Activated T-helper 2 cell treated with anti-CD3 and anti-CD28 coated beads, Interferon-gamma antibody, Interleukin-2, Interleukin-4, amounts not matched to agents 10 μg/mL and 5 μg/mL and 100 μg/mL, durations not matched to agents 14 hours and 24 hours and 36 hours (primary cell): ENCODE measurements at places on chromosomes 16 and 17. TPM values are rescaled to one million over a fixed set of nuclear protein-coding genes. Genes with fewer than 3 reads are reported as not detected.

DNA sequence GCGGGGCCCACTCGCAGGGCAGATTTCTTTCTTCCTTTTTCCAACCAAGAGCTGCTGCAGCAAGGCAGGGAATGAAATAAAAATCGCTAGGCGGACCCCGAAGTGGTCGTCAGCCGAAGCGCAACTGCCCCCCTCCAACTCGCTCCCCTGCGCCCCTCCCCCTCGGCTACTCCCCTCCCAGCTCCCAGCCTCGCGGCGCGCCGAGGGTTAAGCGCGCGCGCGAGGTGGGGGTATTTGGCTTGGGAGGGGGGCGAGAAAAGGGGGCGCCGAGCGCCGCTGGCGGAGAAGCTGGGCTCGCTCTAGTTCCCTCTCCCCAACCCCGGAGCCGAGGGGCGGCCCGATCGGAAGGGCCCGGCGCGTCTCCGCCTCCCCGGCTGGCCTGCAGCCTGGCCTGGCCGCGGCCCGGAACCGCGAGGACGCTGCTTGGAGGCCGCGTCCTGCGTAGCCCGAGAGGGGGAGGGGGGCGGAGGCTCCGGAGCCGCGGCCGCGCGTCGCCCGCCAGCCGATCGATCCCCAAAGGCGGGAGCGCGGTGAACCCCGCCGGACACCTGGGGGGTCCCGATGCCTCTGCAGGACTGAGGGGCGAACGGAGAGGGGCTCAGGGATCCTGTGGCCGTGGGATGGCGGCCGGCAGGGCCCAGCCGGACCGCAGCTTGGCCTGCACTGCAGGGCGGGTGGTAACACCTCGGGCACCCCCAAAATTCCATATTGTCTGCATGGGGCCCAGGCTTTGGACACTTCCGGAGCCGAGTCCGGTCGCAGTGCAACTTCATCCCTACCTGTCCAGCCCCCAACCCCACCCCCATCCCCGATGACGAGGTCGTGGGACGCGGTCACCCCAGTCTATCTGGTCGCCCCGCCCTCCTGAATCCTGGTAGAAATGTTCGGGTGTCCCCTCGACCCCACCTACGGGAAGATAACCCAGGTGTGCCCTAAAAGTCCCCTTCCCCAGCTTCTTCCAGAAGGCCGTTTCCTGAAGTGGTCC is 4.9 kb upstream of the CBX4 start:
- peaks cover 7% of the 10 kb centered on the region for H3K4me1 ChIP-seq
- H3K27ac ChIP-seq, result no peak overlapping the region
- H3K27me3 ChIP-seq, result peaks cover 39% of the 10 kb centered on the region
- no peak for DNase-seq
- peak overlapping the region; percentile 64 for H3K4me3 ChIP-seq
- H3K36me3 ChIP-seq, result no peaks in the 10 kb centered on the region

DNA sequence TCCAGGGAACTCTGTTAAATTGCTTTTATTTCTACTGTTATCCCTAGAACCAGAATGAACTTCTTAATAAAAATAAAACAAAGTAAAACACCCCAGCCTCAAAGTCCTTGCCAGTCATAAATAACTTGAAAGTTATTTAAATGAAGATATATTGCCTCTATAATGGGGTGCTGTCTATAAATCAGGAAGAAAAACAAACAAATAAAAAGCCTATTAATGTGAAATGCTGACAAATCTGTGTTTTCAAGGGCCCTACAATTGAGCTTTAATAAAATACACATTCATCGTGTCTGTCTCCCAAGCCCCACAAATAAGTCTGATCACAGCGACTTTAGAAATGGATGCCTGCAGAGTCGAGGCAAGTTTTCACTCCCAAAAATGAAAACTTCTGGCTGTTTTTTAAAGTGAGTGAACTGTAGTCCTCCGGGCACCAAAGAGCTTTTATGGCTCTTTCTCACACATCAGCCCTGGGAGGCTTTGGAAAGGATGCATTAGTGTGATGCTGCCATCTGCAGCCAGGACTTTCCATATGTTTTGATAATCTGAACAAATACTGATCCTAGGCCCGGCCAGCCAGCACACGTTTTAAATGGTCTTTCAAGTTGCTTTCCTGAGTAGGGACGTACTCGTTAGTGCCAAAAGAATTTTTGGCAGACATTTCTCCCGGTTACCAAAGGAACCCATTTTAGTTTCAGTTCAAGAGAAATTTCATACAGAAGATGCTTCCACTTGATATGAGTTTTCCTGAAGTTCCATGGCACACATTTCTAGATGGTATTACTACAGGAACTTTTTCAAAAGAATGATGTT is 16.3 kb downstream of the NACA2 start:
- no peak for DNase-seq
- no peaks in the 10 kb centered on the region for H3K36me3 ChIP-seq
- H3K4me3 ChIP-seq, result no peak overlapping the region
- H3K27ac ChIP-seq, result no peak overlapping the region
- H3K4me1 ChIP-seq, result peaks cover 2% of the 10 kb centered on the region

ENPP7 gene
- not detected in 2 replicates for total RNA-seq

DNA sequence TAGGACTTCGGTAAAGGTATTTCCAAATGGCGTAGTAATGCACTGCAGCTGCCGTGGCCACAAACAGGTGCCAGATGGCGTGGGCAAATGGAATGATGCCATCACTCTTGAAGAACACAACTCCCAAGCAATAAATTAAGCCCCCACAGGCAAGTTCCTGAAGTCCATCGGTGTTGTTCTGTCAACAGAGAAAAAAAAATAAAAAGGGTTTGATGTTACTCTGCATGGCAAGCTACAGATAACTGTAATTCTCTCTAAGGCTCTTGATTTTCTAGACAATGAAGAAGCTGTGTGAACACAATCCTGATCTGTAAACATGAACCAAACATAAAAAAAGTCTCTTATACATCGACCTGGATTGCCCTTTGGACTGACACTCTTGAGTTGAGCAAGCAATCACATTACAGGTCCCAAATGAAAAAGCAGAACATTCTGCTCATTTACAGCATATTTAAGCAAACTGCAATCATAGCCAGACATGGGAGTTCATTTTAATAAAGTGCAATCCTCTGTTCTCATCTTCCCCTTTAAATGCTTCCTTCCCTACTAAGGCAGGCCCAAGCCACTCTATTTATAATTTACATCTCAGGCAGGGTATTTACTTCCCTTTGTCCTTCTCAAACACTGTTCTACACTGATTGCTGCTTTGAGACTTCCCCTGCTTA is 27.1 kb downstream of the MMD start:
- peaks cover 57% of the 10 kb centered on the region for H3K36me3 ChIP-seq
- no peaks in the 10 kb centered on the region for H3K4me1 ChIP-seq
- no peak overlapping the region for H3K27ac ChIP-seq
- no peak for DNase-seq

GRCh38 chr17:51319186-51319585 is 58.8 kb downstream of the UTP18 start:
- H3K27ac ChIP-seq, result no peak overlapping the region
- peaks cover 6% of the 10 kb centered on the region for H3K27me3 ChIP-seq
- no peak for DNase-seq
- no peaks in the 10 kb centered on the region for H3K36me3 ChIP-seq
- no peak overlapping the region for H3K4me3 ChIP-seq

- H3K27me3 ChIP-seq, result peaks cover 31% of the 10 kb centered on the region
- DNase-seq, result no peak
- peak within 1 kb of the TSS; percentile 63 for H3K27ac ChIP-seq
- no peaks in the 10 kb centered on the region for H3K36me3 ChIP-seq
- H3K4me1 ChIP-seq, result peaks cover 10% of the 10 kb centered on the region
Observed at GRCh38 chr17:62627219-62627903, at the start of gene MRC2. Gene MRC2 (plus strand): TSS chr17:62627670. CDS start chr17:62627803, 133 bp downstream.

DNA sequence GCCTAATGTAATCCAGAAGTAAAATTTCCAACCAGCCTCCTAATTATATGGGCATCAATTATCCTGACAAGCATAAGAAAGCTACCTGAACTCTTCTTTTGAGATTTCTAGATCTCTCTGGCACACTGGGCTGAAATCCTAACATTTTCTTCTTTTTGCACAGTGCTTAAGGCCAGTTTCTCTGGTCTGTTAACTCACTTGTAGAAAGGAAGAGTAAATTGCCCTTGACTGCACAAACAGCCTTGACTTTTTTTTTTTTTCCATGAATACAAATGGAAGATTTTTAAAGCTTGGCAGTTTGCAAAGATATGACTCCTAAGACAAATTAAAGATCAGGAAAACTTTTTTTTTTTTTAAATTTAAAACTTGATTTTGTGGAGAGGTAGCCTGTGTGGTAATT is 291.2 kb upstream of the MON1B start:
- H3K4me3 ChIP-seq, result no peak overlapping the region
- no peak overlapping the region for H3K27ac ChIP-seq
- H3K4me1 ChIP-seq, result no peaks in the 10 kb centered on the region

PRDM7 gene
- not detected in 2 replicates for total RNA-seq

GRIN2A gene
- total RNA-seq, result not detected in 2 replicates

DNA sequence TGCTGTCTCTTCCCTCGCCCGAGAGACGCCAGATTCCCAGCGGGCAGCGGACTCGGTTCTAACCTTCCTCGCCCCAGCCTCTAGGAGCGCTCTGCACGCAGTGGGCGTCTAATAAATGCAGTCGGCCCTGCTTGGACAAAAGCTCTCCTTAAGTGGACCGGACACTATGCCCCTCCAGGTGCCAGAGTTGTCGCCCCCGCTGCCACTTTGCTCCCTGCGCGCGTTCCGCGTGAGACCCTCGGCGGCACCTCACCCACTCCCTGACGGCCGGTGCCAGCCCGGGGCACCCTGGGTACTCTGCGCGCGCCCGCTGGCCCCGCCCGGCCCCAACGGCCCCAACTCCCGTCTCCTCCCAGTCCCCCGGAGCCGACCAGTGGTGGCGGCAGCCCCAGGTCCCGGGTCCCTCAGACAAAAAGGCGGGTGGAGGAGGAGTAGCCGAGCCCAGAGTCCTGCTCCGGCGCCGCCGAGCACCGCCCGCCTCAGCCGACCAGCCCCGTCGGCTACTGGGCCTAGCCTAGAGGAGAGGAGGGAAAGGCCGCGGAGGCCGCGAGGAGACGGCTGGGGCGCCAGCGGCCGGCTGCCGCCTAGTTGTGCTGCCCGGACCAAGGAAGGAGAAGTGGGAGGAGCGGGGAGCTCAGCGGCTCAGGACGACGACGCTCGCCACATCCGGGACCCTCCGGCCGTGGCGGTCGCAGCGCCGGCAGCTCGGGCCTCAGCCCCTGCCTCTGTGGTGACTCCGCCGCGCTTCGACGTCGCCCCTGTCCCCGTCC is 123.0 kb downstream of the GOSR1 start:
- peak overlapping the region; percentile 90 for H3K4me3 ChIP-seq
- peaks cover 20% of the 10 kb centered on the region for H3K27me3 ChIP-seq
- H3K4me1 ChIP-seq, result peaks cover 26% of the 10 kb centered on the region
- H3K36me3 ChIP-seq, result peaks cover 2% of the 10 kb centered on the region

NGFR gene
- total RNA-seq, result 0.14 and 0.18 TPM in 2 replicates

DNA sequence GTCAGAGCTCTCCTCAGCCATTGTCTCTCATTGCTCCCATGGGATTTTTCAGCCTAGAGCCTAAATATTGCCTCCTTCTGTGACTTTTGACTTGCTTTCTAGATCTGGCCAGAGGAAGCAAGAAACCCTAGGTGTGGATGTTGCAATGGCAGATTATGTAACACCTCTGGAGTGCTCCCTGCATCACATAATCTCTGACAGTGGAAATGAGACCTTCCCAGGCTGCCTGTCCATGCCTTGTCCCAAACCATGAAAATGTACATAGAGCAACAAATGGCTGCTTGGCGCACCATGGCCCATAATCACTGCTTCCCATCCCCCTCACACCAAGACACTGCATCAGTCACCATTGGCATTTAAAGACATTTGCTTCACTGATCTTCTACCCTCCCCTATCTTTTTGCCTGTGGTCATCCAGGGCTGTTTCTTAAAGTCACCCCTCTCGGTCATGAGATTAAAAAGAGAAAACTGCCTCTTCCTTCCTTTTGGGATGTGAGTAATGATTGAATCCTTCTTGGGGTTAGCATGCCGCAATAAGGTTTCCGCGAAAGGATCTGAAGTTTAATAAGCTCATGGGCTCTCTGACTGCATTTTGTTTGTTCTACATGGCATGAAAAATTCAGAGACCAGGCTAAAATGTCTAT is 34.2 kb upstream of the CCL2 start:
- H3K27ac ChIP-seq, result no peak overlapping the region
- no peak for DNase-seq
- H3K4me3 ChIP-seq, result no peak overlapping the region
- peaks cover 24% of the 10 kb centered on the region for H3K27me3 ChIP-seq

CHST4 gene
- 0.09 TPM in 1 of 2 replicates, not detected in the other for total RNA-seq

DNA sequence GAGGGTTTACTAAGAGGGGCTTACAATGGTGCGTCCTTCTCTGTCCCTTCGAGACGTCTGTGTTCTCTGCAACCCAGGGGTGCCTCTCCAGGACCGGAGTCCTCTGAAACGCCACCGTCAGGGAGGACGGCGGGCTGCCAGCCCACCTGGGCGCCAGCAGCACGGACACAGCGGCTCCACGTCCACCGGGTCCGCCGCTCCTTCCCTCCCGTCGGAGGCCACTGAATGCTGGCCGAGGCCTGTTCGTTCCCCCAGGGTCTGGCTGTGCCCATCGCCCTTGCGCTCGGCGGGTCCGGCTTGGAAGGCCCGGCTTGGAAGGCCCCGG is 403 bp downstream of the TEPSIN start:
- no peak overlapping the region for H3K27ac ChIP-seq
- peak overlapping the region; percentile 85 for H3K4me3 ChIP-seq
- H3K36me3 ChIP-seq, result peaks cover 32% of the 10 kb centered on the region
- H3K4me1 ChIP-seq, result peaks cover 20% of the 10 kb centered on the region
- H3K27me3 ChIP-seq, result no peaks in the 10 kb centered on the region
- no peak for DNase-seq

DNA sequence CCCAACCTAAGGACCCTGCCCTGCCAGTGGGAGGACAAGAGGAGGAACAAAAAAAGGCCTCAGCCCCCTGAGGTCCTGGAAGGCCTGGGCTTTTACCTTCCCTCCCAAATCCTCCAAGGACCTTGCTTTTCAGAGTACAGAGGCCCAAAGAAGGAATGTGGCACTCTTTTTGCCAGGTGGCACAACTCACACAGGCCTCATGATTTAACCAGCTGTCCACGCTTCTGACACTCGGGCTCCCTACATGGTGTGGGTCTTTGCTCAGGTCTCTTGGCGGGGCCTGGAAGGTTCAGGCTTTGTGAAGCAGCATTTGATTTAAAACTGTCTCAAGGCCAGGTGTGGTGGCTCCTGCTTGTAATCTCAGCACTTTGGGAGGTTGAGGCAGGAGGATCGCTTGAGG is 120.6 kb downstream of the ABCC6 start:
- no peak for DNase-seq
- H3K27me3 ChIP-seq, result no peaks in the 10 kb centered on the region
- peaks cover 2% of the 10 kb centered on the region for H3K4me1 ChIP-seq
- peaks cover 74% of the 10 kb centered on the region for H3K36me3 ChIP-seq
- H3K27ac ChIP-seq, result no peak overlapping the region
- no peak overlapping the region for H3K4me3 ChIP-seq

JUP gene
- 0.78 and 1.3 TPM in 2 replicates for total RNA-seq

- H3K4me3 ChIP-seq, result peak within 1 kb of the TSS; percentile 54
- H3K27me3 ChIP-seq, result no peaks in the 10 kb centered on the region
- peaks cover 43% of the 10 kb centered on the region for H3K36me3 ChIP-seq
- DNase-seq, result no peak
Observed at GRCh38 chr17:82734987-82735866, at the start of gene FN3K. Gene FN3K (plus strand): TSS chr17:82735615. CDS start chr17:82735637, 22 bp downstream.

ADAM11 gene
- 0.09 and 0.14 TPM in 2 replicates for total RNA-seq

DNA sequence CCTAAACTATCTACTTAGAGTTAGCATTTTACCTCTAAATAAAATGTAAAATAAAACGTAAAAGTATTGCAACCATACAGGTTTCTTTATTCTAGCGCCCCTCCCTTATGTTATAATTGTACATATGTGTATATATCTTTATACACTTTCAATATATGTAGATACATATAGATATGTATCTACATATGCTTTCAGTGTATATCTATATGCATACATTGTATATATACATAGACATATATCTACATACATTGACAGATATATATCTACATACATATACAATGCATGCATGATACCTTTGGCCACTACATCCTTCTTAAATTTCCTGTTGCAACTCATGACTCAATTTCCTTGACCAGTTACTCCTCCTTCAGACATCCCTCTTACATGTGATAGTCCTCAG is 16.7 kb downstream of the BPTF start:
- no peaks in the 10 kb centered on the region for H3K27me3 ChIP-seq
- peaks cover 7% of the 10 kb centered on the region for H3K36me3 ChIP-seq
- no peak overlapping the region for H3K27ac ChIP-seq
